CD4-positive, alpha-beta T cell (primary cell): ENCODE measurements at places on chromosomes 13 and 19. TPM values are rescaled to one million over a fixed set of nuclear protein-coding genes. Genes with fewer than 3 reads are reported as not detected.

DNA sequence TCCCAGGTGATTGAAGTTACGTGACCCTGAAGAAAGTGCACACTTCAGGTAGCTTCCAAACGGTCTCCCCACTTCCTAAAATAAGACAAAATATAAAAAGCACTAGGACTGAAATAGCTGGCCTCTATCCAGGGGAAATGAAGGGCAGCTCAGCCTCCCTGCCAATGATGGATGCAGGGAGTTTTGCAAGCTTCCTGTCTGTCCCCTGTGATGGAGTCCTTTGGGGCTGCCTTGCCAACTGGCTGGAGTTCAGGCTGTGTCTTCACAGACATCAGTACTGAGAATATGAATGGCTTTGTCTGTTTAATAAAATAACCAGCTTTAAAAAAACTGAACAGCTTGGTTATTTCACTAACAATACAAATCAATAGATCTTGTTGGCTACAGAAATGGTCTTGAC is 101.4 kb upstream of the GPR12 start:
- DNase-seq, result no peak

- no peak for DNase-seq
Measured at GRCh38 chr13:50701469-50701868, 142.0 kb downstream of the DLEU7 start.

- DNase-seq, result no peak
Measured at GRCh38 chr13:27954406-27954851, 14.7 kb downstream of the CDX2 start.

- DNase-seq, result no peak
Measured at GRCh38 chr13:113667771-113668490, 912 bp downstream of the GRK1 start.

DNA sequence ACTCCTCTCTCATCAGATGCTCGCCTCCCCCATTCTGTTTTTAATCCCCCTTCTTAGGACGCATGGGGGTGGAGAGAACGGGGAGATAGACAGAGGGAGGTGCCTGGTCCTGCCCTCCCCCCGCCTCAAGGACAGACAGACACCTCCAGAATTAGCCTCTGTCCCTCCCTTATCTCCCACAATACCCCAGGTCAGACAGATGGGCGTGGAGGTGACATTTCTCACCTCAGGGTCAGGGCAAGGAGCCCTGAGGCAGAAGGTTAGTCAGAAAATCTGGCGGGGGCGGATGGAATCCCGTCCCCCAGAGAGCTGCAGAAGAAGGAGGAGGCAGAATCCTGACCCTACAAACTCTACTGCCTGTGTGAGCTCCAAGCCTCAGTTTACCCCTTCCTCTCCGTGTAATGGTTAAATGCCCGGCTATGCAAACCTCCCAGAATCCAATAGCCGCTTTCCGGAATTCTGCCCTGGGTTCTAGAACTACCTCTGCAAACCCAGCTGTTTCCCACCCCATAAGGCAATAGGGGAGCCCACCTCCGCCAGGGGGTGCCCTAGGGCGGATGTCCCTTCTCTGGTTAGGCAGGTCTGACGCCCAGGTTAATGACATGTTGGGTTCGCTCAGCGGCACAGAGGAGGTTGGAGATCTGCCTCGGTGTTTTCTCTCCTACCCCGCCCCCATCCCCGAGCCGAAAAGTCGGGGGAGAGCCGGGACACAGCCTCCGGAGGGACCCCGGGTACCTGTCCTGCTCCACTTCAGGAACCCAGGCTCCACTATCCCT is 900 bp downstream of the PPP1R13L start:
- DNase-seq, result peak; percentile 41

- DNase-seq, result no peak
Measured at GRCh38 chr13:25377244-25377962, 5.6 kb downstream of the ATP8A2 start.

GRCh38 chr13:43988302-43988701 is 108.6 kb downstream of the LACC1 start:
- DNase-seq, result no peak

DNA sequence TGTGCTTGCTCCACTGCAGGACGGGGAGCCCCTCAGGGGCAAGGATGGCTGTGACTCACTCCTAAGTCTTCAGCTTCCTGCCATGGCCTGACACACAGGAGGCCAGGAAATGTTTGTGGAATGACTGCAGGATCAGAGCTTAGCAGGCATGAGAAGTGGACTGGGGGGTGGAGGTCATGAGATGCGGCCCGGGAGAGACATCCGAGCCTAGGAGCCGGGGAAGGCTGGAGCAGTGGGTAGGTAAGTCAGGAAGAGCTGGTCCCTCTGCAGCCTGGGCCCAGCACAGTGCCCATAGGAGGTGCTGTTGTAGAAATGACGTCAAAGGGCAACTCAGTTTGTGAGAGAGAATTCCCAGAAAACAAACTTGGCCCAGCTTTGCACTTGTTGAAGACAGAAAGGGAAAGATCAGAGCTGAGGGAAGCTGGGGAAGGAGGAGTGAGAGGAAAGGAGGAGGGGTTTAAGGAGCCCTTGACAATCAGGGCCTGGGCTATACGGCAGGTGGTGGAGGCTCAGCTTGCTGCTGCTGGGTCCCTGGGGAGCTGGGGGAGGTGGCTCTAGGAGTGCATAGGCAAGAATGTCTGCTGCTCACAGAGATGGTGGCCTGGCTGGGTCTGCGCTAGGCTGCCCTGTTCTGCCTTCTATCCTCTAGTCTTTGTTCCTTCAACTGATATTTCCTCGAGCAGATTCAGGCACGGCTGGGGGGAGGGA is 18.5 kb downstream of the POU2F2 start:
- DNase-seq, result no peak

Gene CLC
- not detected for total RNA-seq

Gene VAV1
- 70.1 TPM for total RNA-seq

Gene CYP4F12
- total RNA-seq, result 1.0 TPM

Gene PNMA8B
- total RNA-seq, result 0.19 TPM
